ENCODE measurements at places on chromosomes 7 and 10.

DNA sequence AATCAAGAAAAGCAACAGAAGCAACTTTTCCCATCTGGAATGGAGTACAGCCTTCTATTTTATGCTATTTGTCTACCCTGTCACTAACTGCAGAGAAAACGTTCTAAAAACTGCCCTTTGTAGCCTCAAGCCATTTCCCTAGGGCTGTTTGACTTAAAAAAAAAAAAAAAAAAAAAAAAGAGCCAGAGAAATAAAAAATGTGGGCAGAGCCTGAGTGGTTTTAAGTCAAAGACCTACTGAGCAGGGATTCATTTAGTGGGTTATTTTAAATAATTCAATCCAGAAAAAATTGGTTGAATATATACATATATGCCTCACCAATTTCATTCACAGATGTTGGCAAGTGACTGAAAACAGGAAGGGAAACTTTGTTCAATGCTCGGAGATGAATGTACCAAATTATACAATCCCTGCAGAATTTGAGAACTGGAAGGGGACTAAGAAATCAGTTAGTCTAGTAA is 75.2 kb downstream of the PPP1R3C start:
- DNase-seq, result no peak

- DNase-seq, result no peak
These were observed 138.3 kb downstream of the DNAJB6 start for GRCh38 chr7:157475095-157475494.

- no peak for DNase-seq
These were observed 425.7 kb upstream of the NFE2L3 start for GRCh38 chr7:25726170-25726780.

GRCh38 chr7:102895602-102896001 is 17.2 kb upstream of the LRRC17 start:
- DNase-seq, result no peak

- DNase-seq, result no peak
These were observed 28.5 kb downstream of the CPED1 start for GRCh38 chr7:121016966-121017365.

GRCh38 chr7:69782917-69783684 is 184.8 kb downstream of the AUTS2 start:
- no peak for DNase-seq

GRCh38 chr10:69636626-69637605 is 6.9 kb downstream of the FAM241B start:
- peak; percentile 11 for DNase-seq

- DNase-seq, result peak; percentile 74
These were observed 84.0 kb downstream of the ANLN start for GRCh38 chr7:36473454-36474282.

DNA sequence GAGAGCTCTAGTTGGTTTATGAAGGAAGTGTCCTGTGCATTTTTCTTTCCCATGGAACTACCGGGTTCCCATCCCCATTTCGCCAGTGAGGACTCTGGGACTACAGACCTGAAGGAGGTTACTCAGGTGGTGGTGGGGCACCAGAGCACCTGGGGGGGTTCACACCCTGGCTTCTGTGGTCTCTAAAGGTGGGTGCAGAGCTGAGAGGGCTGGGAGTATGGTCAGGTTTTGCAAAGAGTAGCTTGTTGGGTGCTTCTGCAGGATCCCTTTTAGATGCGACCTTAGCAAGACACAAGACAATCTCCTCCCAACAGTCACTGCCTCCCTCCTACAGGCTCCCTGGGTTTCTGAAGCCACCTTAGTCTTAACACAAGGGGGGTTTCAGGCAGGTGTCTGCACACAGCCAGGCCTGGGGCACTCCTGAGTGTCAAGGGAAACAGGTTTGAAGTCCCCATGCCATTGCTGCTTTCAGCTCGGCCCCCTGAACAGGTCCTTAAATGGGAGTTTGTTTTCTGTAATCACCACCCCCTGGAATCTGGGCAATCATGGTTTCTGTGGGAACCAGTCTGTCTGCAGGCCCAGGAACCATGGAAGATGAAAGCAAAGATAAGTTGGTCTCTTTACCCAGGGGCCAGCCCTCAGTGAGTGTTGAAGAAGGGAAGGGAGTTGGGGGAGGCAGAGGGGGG is 9.9 kb upstream of the CXCL12 start:
- DNase-seq, result no peak

- DNase-seq, result no peak
These were observed 33.4 kb downstream of the PLXNA4 start for GRCh38 chr7:132542895-132543294.

DNA sequence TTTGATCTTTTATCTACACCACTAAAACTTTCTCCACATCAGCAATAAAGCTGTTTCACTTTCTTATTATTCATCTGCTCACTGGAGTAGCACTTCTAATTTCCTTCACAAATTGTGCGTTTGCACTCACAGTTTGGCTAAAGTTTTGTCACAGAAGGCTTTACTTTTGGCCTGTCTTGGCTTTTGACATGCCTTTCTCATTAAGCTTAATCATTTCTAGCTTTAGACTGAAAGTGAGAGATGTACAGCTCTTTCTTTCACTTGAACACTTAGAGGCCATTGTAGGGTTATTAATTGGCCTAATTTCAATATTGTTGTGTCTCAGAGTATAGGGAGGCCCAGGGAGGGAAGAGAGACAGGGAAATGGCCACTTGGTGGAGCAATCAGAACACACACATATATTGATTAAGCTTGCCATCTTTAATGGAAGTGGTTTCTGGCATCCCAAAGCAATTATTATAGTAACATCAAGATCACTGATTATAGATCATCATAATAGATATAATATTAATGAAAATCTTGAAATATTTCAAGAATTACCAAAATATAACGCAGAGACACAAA is 512.5 kb downstream of the ETV1 start:
- DNase-seq, result no peak

DNA sequence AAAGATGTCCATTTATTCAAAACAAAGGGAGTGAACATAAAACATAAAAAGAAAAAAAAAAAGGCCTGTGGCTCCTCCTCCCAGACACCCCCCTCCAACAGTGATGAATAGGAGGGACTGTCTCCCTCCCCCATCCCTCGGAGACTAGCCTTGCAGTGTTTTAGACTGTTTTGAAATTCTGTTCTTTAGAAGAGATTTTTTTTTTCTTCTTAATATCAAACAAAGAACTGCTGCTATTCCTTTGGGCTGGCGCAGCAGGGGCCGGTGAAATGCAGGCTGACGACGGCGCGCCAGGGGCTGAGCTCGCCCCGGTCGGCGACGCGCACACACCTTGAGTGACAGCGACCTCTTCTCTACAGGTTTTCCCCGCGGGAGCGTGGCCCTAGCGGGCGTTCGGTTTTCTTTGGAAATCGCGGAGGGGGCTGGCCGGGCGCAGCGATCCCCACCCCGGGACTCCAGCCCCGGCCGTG is at the start of gene LANCL2:
LANCL2 (plus strand) TSS at position 133 of the 470 bp plus-strand sequence. CDS start 689 bp downstream, outside the sequence.
- DNase-seq, result no peak

DNA sequence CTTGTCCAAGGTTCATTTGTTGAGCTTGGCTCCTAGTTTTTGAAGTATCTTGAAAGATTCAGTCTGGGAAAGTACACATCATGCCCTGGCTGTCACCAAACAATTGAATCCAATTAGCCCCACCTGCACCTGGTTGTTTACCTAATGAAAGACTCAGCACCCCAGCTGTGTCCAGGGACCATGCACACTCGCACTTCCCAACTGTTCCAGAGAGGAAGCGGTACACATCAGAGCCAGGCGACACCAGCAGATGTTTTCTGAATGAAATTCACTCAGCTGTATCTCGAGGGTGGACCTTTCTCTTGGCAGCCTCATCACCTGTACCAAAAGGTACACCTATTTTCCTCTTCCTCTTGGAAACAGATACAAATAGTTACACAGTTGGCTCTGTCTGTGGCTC is 216.4 kb upstream of the LRGUK start:
- no peak for DNase-seq

DNA sequence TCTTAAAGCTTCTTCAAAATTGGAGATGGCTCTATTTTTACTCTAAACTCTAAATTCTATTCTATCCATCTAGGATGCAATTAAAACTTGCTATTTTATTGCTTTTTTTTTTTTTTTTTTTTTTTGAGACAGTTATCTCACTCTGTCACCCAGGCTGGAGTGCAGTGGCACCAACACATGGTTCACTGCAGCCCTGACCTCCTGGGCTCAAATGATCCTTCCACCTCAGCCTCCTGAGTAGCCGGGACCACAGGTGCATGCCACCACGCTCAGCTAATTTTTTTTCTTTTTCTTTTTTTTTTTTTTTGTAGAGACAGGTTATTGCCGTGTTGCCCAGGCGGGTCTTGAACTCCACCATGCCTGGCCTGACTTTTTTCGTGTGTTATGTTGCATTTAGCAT is 41.2 kb downstream of the DNAJC1 start:
- DNase-seq, result no peak

DNA sequence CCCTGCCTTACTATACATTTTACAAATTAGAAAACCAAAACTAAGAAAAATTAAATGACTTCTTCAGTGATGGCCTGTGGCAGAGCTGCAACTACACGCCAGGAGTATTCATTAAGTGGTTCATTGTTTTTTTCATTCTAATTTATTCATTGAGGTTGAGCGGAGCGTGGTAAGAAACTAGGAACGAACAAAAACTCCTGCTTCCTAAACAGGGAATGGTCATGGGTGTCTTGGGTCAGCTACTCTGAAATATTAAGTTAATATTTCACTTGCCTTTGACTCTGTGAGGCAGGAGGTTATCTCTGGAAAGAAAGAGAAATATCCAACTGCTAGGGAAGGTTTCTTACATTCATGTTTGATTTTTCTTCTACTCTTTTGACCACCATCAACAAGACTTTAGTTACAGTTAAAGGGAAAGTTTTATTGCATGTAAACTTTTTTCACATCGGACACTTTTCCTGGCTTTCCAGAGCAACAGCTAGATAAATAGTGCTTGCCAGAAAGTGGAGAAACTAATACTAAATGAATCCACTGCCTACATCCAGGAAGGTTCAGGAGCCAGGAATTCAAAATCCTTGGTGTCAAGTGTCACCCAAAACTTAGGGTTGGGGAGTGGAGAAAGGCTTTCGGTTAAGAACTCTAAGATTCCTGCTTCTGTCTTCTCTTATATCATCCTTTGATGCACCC is 896 bp upstream of the GNG11 start:
- no peak for DNase-seq

DNA sequence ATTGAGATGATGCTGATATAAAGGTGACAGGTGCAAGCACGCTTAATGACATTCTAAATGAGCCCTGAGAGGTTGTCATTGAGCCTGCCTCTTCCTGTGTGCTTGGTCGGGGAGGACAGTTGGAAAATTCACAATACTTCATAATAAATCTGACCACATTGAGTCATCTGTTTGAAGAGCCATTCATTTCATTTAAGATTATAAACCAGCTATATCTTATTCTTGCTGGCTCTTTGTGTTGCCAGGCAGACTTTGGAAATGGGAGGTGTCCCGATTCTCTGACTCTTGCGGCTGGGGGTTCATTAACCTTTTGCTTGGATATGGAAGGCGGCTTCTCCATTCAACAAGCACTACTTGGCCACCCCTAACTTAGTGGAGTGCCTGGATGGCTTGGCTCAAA is 198.2 kb downstream of the FANK1 start:
- no peak for DNase-seq

GRCh38 chr10:52232561-52233350 is 81.3 kb upstream of the DKK1 start:
- DNase-seq, result peak; percentile 78

- no peak for DNase-seq
These were observed 45.3 kb downstream of the BZW2 start for GRCh38 chr7:16691241-16691640.

DNA sequence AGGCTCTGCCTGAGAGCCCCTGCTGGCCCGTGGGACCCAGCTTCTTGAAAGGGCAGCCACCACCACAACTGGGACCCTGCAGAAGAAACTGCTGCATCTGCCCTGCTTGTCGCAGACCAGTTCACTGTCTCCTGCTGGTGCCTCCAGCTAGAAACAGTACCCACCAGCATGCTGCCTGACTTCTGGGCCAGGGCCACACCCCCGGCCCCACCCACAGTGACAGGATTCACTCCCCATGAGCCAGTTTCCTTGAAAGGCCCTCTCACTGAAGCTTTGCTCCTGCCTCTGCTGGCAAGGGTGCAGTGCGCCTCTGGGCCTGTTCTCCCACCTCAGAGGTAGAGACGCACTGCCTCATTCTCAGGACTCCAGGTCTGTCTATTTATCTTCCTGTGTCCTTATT is 32.4 kb downstream of the ANXA11 start:
- no peak for DNase-seq

Data from OCI-M1 (cell line).